ENCODE measurements at places on chromosomes 1 and 21.
A peak's percentile ranks its signal among the peaks of the same experiment; 100 is the strongest.

DNA sequence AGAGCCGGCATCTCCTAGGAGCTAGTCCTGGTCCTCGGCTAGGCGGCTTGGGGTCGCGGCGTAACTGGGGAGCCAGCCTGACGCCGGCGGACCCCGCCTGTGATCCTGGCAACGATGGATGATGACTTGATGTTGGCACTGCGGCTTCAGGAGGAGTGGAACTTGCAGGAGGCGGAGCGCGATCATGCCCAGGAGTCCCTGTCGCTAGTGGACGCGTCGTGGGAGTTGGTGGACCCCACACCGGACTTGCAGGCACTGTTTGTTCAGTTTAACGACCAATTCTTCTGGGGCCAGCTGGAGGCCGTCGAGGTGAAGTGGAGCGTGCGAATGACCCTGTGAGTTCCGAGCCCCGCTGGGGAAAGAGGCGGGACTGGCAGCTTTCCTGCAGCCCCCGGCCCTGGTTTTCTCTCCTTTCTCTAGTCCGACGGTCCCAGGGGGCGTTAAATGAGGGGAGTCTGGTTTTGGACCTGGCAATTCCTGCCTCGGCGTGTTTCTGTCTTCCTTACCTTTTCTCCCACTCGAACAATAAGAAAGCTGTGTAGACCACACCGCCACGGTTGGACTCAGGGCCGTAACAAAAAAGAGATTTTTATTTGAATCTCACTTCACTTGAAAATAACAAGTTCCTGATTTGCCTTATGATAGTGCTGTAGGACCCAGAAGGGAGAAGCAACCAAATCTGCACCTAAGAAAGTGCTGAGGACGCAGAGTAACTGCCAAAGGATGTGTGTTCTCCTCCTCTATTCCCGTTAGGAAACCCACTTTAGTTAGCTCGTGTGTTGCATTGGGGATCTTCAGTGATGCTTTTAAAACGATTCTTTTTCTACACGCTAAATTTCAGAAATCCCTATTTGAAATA, at the start of gene SPRTN:
TSS of gene SPRTN (plus strand) at position 24 of the 859 bp plus-strand sequence. CDS start at position 115, 91 bp downstream.
- DNase-seq = no peak

DNA sequence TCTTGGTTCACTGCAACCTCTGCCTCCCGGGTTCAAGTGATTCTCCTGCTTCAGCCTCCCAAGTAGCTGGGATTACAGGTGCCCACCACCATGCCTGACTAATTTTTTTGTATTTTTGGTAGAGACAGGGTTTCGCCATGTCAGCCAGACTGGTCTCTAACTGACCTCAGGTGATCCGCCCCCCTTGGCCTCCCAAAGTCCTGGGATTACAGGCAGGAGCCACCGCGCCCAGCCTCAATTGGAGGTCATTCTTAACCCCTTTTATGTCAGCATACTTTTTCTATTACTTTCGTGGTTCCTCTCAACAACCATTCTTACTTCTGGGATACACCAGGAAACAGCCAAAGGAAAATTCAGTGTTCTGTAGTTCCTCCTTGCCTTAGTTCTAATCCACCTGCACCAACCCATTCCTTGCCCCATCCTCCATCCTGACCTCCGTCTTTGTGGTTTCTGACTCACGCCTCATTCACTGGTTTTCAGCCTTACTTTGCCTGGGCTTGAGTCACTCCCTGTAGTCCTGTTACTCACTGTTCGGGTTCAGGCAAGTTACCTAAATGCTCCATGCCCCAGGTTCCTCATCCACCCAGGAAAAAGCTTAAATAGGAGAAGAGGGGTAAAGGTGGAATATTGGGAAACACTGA, 12.9 kb upstream of the BCL10 start:
- peak; percentile 21 for DNase-seq

- no peak for DNase-seq
Observed at GRCh38 chr1:64597113-64597512, 127.2 kb downstream of the CACHD1 start.

- no peak for DNase-seq
Observed at GRCh38 chr21:29256126-29256910, 42.4 kb upstream of the BACH1 start.

DNA sequence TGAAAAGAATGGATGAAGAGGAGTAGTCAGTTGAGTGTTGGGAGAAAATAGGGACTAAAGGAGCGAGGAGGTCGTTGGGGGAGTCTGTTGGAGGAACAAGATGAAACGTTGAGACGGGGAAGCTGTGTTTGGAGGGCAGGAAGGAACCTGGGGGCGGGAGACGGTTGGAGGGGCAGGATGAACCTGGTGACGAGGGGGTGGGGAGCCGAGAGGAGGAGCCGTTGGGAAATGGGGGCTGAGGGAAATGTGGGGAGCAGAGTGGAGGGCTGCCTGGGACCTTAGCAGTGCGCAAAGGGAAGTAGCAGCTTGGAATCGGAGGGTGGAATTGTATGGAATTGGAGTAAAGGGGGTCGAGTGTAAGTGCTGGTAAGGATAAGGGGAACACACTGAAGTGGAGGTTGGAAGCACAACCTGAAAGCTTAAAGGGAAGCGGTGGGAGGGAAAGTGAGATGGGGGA, 630 bp downstream of the MTF2 start:
- peak; percentile 27 for DNase-seq

GRCh38 chr1:105636052-105636451, 1420.4 kb upstream of the PRMT6 start:
- DNase-seq = no peak

- DNase-seq = no peak
Observed at GRCh38 chr1:156154317-156154749, 948 bp downstream of the SEMA4A start.

GRCh38 chr1:95991787-95992520, 729.6 kb upstream of the PTBP2 start:
- no peak for DNase-seq

DNA sequence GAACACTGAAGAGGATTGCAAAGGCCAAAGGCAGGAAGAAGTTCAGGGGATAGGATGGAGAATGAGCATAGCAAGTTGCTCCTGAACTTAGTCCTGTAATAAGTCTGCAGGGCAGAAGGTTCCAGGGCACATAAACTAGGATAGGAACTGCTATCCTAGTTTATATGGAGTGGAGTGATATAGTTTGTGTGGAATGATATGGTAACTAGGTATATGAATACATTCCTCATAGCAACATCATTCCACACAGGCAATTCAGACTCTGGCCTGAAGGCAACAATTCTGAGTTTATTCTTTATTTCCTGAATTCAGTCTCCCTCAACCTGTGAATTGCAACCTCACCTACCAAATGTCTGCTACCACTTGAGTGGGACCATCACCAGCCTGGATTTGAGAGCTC, 154.9 kb upstream of the GREM2 start:
- DNase-seq = no peak

GRCh38 chr1:195663549-195664280, 944.5 kb downstream of the KCNT2 start:
- no peak for DNase-seq

- no peak for DNase-seq
Observed at GRCh38 chr1:214349781-214350180, 68.8 kb downstream of the SMYD2 start.

- DNase-seq = no peak
Observed at GRCh38 chr1:110576441-110576840, 29.7 kb downstream of the KCNA2 start.

- DNase-seq = no peak
Observed at GRCh38 chr1:165492845-165493373, 48.0 kb upstream of the RXRG start.

- DNase-seq = no peak
Observed at GRCh38 chr1:14881775-14882672, 271.5 kb upstream of the TMEM51 start.

DNA sequence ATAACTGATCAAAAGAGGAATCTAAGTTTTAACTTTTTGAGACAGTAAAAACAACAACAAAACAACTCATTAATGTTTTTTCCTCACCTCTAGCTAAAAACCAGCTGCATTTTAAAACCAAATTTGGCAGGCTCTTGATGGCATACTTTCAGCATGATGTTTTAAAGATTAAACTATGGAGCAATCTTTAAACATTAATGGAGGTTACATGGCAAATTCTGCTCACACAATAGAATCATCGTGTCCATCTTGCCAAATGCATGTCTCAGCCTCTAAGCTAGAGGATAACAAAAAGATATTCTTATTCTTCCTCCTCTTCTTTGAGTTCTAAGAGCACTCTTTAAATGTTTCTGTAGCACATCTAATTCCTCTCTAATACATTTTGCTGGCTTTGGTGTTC, 579.8 kb upstream of the PKN2 start:
- no peak for DNase-seq

DNA sequence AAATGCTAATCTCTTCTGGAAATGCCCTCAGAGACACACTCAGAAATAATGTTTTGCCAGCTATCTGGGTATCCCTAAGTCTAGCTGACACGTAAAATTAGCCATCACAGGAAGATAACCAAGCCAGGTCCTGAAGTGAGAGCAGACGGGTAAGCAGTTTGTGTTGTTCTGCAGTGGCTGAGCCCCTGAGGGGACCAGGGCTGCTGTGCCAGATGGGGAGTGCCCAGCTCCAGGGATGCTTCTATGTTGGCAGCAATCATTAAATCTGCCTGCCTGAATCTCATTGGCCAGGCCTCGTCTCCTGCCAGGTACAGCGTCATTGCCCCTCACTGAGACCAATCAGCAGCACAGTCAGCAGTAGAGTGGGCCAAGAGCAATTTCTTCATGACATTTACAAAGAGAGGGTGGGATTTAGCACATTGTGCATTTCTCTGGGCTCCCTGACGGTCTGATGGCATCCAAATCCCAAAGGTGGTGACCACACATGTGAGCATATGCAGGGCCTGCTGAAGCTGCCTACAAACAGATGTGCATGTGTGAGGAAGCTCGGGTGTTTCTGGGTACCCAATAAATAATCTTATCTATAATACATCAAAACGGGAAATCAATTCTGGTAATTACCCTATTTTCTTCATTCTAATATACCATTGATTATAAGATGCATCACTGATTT, 58.7 kb upstream of the LRRN2 start:
- no peak for DNase-seq

GRCh38 chr1:168553680-168554553, 10.1 kb upstream of the XCL2 start:
- no peak for DNase-seq

DNA sequence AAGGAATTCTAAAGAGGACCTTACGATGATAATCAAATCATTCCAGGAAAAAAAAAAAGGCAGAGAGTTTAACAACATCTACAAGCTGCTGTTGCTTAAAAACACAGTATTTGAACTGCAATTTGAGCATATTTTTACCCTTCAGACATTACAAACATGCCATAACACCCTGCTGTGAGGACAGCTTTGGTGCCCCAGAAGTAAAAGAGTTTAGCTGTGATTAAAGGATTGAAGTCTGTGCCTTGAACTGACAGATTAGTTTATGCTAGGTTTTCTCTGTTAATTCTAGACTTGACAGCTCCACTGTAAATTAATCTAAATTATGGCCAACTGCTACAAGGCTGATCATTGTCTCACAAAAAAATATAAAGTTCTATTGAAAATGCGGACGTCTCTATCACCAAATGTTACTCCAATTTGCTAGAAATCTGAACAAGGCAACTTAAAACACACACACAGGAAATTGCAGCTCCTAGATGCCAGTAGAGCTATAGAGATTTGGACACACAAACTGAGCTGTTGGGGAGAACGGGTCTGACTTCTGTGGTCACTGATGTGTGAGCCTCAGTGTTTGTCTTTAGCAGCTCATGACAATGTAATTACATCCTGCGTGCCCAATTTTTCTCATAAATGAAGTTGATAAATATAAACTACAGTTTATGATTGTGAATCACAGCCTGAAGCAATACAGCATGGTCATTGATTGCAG, 217.9 kb downstream of the NTNG1 start:
- no peak for DNase-seq

DNA sequence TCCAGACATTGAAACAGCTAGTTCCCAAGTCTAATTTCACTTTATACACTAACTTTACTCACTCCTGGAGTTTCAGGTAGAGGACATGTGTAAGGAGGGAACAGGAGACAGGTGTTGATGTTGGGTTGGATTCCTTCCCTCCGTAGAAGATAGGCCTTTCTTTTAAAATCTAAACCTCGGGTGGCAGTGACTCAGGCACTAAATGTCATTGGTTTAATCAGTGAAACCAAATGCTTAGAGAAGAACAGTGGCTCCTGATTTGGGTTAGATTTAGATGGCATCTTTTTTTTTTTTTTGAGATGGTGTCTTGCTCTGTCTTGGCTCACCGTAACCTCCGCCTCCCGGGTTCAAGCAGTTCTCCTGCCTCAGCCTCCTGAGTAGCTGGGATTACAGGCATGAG, 7.2 kb downstream of the CAP1 start:
- DNase-seq = no peak

DNA sequence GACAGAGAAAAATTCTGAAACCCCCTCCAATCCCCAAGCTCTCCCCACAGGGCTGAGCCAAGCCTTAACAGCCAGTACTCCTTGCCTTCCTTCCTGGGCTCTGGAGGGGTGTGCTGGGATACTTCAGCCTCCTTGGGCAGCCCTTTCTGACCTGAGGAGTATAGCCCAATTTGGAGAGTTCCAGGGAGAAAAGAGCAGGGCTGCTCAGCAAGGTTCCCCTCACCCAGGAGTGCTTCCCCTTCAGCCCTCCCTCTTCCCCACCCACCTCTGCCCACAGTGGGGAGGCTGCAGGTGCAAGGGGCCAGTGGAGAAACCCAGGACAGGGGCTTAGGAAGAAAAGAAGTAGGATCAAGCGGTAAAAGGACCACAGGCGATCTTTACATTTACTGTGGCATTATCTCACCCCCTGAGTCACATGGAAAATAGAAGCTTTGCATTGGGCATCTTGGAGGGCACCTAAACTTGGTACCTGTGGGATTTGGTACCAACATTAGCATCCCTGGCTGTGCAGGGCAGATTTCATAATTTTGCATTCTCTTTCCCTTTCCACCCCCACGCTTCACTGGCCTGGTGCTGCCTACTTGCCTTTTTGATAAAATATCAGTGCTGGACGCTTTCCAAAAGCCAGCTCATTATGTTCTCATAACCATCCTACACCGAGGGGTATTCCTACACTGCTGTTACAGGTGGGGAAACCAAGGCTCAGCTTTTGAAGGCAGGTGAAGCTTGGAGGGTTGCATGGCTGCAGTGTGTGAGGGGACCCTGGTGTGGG, 2.8 kb upstream of the ADORA1 start:
- no peak for DNase-seq

DNA sequence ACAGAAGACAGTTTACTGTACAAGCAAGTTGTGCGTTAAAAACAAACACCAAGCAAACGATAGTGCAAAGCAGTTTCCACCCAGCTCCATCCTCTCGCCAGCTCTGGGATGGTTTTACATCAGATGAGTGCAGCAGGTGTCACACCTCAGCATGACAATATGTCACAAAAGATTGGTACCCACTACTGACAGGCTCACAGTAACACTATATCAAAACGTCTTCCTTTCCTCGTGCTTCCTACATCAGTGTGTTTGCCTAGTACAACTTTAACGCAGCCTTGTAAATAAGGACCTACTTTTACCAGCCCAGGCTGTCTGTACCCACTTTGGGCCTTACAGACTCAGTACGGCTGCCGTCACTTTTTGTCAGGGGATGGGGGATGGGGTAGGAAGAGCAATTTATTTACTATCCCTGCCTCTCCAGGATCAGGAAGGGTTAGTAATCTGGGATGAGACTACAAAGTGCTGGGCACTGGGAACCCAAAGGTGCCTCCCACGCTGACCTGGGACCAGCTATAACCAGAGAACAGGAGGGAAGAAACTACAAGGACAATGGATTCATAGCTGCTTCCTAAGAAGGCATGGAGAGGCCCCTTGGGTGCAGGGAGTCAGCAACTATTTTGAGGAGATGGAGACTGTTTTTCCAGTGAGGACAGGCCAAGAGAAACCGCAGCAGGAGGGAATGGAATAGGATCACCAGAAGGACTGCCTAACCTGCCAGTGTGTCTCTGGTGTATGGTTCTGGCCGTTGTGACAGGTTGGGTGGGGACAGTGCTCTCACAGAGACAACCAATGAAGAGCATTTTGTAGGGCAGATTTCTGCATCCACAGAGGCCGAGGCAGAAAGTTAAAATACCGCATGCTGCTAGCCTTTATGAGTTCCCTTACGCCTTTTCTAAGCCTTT, 30.2 kb downstream of the RUNX3 start:
- DNase-seq = peak; percentile 3
